Dermis blood vessel endothelial cell (primary cell): ENCODE measurements at places on chromosomes 2 and 18. TPM values are rescaled to one million over a fixed set of nuclear protein-coding genes. Genes with fewer than 3 reads are reported as not detected.

DNA sequence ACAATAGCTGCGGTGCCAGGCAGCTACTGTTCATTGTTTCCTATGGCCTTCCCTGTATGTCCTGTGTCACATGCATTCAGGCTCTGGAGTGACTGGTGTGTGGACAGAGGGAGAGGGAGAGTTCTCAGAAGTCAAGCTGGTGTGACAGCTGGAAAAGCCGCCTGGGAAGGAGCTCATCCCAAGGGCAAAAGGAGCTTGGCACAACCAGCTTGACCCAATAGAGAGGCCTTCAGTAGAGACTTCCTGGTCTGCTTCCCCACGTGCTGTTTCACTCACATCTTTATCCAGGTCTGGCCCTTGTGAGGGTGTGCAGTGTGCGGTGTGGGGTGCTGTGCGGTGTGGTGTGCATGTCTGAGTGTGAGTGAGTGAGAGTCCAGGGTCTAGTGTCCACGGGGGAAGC is 11.1 kb upstream of the NT5DC4 start:
- DNase-seq: no peak

Gene DCDC2C
- total RNA-seq: under 0.01 and 0.09 TPM in 2 replicates

Gene ERBB4
- 0.14 and 0.17 TPM in 2 replicates for total RNA-seq

DNA sequence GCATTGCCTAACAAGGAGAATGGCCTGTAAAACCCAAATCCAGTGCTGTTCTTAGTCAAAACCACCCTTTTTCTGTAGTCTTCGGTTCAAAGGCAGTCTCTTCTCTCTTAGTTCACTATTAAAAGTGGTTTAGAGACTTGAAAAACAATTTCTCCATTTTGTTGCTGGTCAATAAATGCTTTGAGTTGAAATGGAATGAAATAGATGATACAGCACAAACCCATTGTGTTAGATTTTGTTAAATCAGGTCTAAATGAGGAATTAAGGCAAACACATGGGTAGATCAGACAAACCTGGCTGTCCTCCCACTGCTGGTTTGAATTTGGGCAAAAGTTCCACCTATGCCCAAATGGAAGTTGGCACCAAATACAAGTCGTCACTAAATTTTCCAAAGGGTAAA is 150.1 kb upstream of the SERTAD2 start:
- no peak for DNase-seq

DNA sequence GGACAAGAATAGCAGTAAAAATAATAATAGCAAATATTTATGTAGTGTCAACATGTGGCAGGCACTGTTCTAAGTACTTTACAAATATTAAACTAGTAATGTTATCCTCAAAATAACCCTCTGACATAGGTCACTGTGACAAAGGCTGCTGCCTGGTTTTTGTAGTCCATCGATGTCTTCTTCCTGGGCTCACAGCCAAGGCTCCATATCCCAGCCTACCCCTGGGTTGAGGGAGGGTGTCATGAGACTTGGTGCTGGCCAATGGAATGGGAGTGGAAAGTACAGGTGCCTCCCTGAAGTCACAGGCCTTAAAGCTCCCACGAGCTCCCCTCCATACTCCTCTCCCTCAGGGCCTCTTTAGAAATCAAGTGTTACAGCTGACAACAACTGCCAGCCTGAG is 159.3 kb downstream of the CYRIA start:
- DNase-seq: no peak

GRCh38 chr2:96556441-96557330 is 20.1 kb downstream of the ARID5A start:
- DNase-seq: peak; percentile 43

- DNase-seq: no peak
These were observed 24.7 kb downstream of the STEAP3 start for GRCh38 chr2:119248311-119248710.

GRCh38 chr2:85662899-85663593 is 5.0 kb downstream of the SFTPB start:
- DNase-seq: peak; percentile 94

- DNase-seq: no peak
These were observed 176.5 kb downstream of the FAM210A start for GRCh38 chr18:13549880-13550232.

- peak; percentile 14 for DNase-seq
These were observed 356.1 kb upstream of the ZC3H15 start for GRCh38 chr2:186129767-186130581.

Gene FAM110C
- 0.28 and 0.51 TPM in 2 replicates for total RNA-seq

Gene KCNIP3
- 0.14 and 0.51 TPM in 2 replicates for total RNA-seq

Gene TUBA3E
- not detected in 2 replicates for total RNA-seq

- no peak for DNase-seq
These were observed 375.5 kb upstream of the TRIB2 start for GRCh38 chr2:12341215-12341614.

GRCh38 chr18:55610506-55610905 is 22.5 kb upstream of the TCF4 start:
- no peak for DNase-seq

Gene GPN1
- 40.5 and 44.9 TPM in 2 replicates for total RNA-seq

DNA sequence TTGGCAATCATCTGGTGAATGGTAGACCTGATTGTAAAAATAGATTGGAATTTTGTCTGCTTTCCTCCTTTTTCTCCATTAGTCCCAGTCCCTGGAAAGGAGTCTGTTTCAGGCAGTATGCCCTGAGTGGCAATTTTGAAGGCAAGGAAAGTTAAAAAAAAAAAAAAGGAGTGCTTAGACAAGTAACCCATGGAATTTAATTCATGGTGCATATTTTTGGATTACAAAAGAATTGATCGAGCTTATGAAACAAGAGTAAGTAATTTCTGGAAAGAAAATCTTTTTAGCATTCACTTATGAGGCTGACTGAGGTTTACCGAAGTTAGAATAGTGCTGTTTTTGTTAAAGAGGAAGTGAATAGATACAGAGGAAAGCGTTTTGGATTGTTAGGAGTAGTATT is 29.4 kb upstream of the TMEM178A start:
- no peak for DNase-seq

DNA sequence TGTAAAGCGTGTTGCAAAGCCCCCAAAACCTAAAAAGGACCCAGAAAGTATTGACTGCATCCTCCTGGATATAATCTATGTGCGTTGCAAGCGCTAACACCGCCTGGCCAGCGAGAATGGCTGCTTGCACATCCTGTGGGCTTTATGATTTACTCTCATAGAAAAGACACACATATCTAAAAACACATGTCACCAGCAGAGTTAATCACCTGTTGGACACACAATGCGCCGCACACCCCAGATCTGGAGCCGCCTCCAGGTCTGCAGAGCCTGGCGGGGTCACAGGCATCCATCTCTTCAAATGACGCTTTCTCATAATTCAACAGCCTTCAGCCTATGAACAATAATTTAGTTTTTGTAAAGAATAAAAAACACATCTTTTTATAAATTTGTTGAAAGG is 186.5 kb downstream of the RTP5 start:
- no peak for DNase-seq

Gene ANKRD36C
- total RNA-seq: 38.0 and 56.8 TPM in 2 replicates

Gene BOLL
- not detected in 2 replicates for total RNA-seq

GRCh38 chr2:178208817-178209216 is 14.5 kb downstream of the OSBPL6 start:
- DNase-seq: no peak

Gene RAB6C
- under 0.01 TPM in 1 of 2 replicates, not detected in the other for total RNA-seq

GRCh38 chr2:158024288-158024898 is 77.3 kb upstream of the UPP2 start:
- DNase-seq: peak; percentile 72
